H7 (cell line): ENCODE measurements at places on chromosomes 11 and 22. TPM values are rescaled to one million over a fixed set of nuclear protein-coding genes. Genes with fewer than 3 reads are reported as not detected.

The GUCY1A2 gene
- 0.26 and 0.55 TPM in 2 replicates for total RNA-seq

The IGSF22 gene
- 0.07 and 0.76 TPM in 2 replicates for total RNA-seq

The VPREB1 gene
- total RNA-seq: not detected in 2 replicates

The POU2AF3 gene
- total RNA-seq: 0.87 and 1.0 TPM in 2 replicates

The MPZL3 gene
- 0.42 and 0.63 TPM in 2 replicates for total RNA-seq

The ANKK1 gene
- total RNA-seq: not detected in 2 replicates

The DNAJB7 gene
- total RNA-seq: not detected in 2 replicates

The ZNF280A gene
- total RNA-seq: 0.15 and 0.31 TPM in 2 replicates

The OR4C11 gene
- not detected in 2 replicates for total RNA-seq

The CCDC179 gene
- total RNA-seq: not detected in 2 replicates

GRCh38 chr22:19446603-19447329 lies 745 bp downstream of the C22orf39 start:
- no peak for DNase-seq

GRCh38 chr11:104148074-104148473 lies 15.9 kb downstream of the PDGFD start:
- no peak for DNase-seq

DNA sequence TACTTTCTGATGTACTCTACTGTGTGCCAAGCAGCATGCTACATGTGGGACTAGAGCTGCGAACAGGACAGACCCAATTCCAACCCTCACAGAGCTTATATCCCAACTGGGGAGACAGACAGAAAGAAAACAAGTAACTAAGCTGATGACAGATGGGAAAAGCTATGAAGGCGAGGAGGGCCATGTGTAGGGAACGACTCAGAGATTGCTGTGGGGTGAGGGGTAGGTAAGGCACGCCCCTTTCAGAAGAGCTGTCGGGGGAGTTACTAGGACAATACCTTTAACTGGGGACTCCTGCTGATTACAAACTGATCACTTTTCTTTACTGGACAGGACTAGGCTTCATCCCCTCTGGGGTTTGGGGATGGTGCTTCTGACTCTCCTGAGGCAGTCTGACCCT lies 48.9 kb downstream of the ST3GAL4 start:
- DNase-seq: peak; percentile 61

GRCh38 chr22:22342697-22343580 lies 98.4 kb downstream of the VPREB1 start:
- peak; percentile 91 for DNase-seq

GRCh38 chr11:34316347-34317035 lies 41.3 kb downstream of the ABTB2 start:
- DNase-seq: no peak

- no peak for DNase-seq
Measured at GRCh38 chr22:49452362-49452946, 375.2 kb downstream of the BRD1 start.

- DNase-seq: peak; percentile 40
Measured at GRCh38 chr11:115886422-115886733, 382.2 kb upstream of the CADM1 start.

DNA sequence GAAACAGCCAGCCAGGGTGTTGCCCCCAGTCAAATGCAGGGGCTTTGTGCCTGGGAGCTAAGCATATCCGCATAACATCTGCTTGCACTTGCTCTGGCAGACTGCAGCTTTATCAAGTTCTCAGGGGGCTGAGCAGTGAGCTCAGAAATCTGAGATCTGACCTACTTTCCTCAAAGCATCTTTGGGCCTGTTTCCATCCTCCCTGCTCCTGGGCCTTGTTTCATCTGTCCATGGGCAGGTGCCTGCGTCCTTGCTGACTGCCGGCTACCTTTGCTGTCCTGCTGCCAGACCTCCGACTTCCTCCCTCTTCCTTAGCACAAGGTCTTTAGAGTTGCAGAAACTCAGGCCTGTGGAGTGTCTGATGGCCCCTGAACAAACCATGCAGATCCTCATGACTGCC lies 131.2 kb upstream of the B3GAT1 start:
- no peak for DNase-seq

GRCh38 chr11:122209619-122210366 lies 93.8 kb upstream of the BLID start:
- DNase-seq: no peak

GRCh38 chr11:126335463-126335760 lies 20.1 kb upstream of the ST3GAL4 start:
- no peak for DNase-seq

GRCh38 chr11:69390561-69390960 lies 90.9 kb upstream of the LINC01488 start:
- DNase-seq: no peak

DNA sequence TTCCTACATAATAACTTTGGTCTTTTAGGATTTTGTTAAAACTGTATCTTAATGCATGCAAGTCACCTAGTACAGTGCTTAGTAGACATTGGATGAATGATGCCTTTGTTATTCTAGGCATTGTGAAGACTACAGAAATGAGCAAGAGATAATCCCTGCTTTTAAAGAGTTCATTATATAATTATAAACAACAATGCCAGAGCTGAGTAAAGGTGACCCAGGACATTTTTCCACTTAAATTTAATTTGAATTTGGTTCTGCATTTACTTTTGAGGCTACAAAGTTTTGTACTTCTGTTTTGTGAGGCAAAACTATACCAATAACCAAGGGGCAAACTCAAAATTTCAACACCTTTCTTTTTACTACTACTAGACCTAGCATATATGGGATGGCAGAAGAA lies 182.0 kb upstream of the SESN3 start:
- no peak for DNase-seq

GRCh38 chr22:48185071-48186055 lies 1422.9 kb downstream of the TBC1D22A start:
- no peak for DNase-seq

DNA sequence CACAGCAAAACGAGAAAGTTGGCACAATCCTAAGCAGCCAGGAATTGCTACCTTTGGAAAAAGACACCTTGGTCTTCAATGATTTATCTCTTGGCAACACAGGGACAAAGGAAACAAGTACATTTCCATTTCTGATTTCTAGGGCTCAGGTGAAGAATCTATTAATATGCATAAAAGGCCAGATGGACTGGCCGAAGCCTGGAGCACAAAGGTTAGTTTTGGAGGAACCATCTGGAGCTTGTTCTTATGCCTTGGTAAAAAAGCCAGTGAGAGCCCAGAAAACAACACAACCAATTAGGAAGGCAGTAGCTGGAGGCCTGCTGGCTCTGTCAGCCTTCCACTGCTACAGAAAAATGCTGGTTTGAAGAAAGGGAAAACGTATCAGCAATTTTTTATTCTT lies 713.5 kb upstream of the API5 start:
- DNase-seq: no peak

- no peak for DNase-seq
Measured at GRCh38 chr22:44574640-44575380, 76.8 kb upstream of the RTL6 start.

DNA sequence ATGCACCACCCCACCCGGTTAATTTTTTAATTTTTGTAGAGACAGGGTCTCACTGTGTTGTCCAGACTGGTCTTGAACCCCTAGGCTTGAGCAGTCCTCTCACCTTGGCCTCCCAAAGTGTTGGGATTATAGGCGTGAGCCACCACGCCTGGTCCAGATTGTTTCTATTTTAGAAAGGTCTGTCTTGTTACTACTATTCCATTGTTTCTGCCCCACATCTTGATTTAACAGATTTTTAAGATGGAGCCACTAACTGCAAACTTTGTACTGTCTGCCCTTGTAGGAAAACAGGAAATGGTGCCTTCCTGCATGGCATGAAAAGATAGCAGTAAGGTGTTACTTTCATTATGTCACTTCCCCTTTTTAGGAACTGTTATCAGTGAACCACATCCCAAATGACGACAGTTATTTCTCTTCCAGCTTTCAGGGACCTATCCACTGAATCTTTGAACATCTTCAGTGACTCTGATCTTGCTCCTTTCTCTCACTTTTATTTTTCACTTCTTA lies 23.2 kb downstream of the TAF1D start:
- no peak for DNase-seq

GRCh38 chr11:90349731-90350130 lies 126.9 kb upstream of the CHORDC1 start:
- DNase-seq: no peak

- DNase-seq: no peak
Measured at GRCh38 chr11:110198031-110198729, 98.2 kb downstream of the RDX start.

GRCh38 chr11:73047773-73048371 lies 94.2 kb downstream of the FCHSD2 start:
- DNase-seq: no peak
